ENCODE measurements at places on chromosomes 11 and 22. TPM values are rescaled to one million over a fixed set of nuclear protein-coding genes. Genes with fewer than 3 reads are reported as not detected.

GRCh38 chr22:47064016-47064415 is 301.6 kb downstream of the TBC1D22A start:
- DNase-seq: no peak

DNA sequence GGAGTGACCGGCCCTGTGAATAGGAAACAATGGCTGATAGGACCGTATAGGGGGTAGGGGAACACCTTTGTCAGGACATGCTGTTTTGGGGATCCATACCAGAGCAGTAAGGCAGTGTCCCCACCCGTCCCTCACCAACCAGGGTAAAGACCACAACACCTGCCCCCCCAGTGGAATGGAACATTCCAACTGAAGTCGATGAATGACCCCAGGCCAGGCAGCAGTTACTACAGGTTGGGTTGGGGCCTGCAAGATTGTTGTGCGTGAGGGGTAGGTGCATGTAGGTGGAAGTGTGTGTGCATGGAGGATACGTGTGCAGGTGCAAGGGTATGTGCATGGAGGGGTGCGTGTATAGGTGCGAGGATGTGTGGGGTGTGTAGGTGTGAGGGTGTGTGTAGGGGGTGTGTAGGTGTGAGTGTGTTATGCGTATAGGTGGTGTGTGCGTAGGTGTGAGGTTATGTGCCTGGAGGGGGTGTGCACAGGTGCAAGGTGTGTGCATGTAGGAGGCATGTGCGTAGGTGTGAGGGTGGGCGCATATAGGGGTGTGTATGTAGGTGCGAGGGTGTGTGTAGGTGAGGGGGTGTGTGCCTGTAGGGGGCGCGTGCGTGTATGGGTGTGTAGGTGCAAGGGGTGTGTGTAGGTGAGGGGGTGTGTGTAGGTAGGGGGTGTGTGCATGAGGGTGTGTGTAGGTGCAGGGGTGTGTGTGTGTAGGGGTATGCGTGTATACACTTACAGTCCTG is 32.9 kb downstream of the PISD start:
- no peak for DNase-seq

DNA sequence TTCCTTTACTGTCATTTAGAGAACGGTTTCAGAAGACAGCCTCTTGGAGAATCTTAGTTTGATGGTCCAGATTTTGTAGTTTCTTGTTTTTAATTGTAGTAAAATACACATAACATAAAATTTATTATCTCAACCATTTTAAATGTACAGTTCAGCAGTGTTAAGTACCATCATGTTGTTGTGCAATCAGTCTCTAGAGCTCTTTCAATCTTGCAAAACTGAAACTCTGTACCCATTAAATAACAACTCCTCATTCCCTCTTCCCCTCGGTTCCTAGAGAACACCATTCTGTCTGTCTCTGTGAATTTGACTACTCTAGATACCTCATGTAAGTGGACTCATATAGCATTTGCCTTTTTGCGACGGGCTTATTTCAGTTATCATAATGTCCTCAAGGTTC is 69.8 kb downstream of the GRIK4 start:
- DNase-seq: no peak

- DNase-seq: no peak
Measured at GRCh38 chr11:48003926-48004325, 23.6 kb downstream of the PTPRJ start.

GRCh38 chr22:48746789-48747425 is 1080.8 kb downstream of the BRD1 start:
- no peak for DNase-seq

DNA sequence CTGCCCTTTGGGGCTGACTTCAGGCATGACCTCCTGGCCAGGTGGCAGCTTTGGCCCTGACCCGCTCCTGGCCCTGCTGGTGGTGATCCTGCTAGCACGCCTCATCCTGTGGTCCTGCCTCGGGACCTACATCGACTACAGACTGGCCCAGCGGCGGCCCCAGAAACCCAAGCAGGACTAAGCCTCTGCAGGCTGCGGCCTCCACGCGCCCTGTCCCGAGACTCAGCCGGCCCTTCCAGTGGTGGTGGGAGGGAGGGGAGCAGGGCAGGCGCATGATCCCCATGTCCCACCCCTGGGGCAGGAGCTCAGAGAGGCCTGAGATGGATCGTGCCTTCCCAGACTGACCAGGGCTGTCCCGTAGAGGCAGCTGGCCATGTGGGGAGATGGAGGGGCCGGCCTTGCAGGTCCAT is 2.1 kb downstream of the SMIM38 start:
- no peak for DNase-seq

DNA sequence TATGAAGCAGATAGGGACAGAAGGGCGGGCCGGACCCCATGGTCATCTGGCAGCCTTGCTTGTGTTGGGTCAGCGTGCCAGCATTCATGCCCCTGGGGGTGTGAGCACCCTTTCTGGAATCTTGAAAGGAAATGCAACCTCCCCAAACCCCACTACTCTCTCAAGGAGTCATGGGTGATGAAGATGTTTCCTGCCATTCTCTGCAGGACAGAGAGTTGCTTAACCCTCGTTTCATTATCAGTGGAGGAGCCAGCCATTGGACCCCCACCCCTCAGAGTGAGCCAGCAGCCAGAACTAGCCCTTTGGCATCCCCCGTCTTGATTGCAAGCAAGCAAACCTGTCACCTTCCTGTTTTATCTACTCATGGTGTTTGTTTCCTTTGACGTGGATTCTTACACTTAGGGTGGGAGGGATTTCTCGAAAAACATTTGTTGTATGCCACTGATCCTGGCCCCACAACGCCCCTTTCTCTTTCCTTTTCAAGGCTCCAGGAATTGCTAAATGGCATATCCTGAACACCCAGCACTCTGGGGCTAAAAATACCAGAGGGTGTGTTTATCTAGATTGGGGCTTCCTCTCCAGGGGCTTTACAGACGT is 258.3 kb downstream of the ETS1 start:
- DNase-seq: peak; percentile 66

DNA sequence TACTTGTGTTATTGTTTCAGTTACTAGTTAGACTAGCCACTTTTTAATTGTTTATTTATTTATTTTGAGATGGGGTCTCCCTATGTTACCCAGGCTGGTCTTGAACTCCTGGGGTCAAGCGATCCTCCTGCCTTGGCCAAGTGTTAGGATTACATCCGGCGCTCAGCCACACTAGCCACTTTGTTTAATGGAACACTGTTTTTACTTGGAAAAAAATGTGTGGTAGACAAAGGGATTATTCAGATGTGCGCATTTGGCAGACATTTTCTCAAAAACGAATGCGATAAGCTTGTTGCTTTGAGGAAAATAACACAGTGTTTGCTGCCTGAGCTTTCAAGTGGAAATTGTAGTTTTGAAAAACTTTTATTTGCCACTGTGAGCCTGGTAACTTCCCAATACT is 51.0 kb downstream of the CTNND1 start:
- no peak for DNase-seq

Gene RNF121
- total RNA-seq: 24.8 TPM

Gene MYRF
- 0.95 TPM for total RNA-seq

Gene TENM4
- 0.03 TPM for total RNA-seq

Gene ACRV1
- total RNA-seq: not detected

Gene CRACR2B
- 2.0 TPM for total RNA-seq

Gene VWCE
- 0.60 TPM for total RNA-seq

Gene FAM111B
- 1.3 TPM for total RNA-seq
